CD8-positive, alpha-beta memory T cell (primary cell): ENCODE measurements at places on chromosomes 3 and 15. TPM values are rescaled to one million over a fixed set of nuclear protein-coding genes. Genes with fewer than 3 reads are reported as not detected.

GRCh38 chr3:172129498-172129849, 90.1 kb downstream of the FNDC3B start:
- peaks cover 26% of the 10 kb centered on the region for H3K4me1 ChIP-seq
- H3K27ac ChIP-seq = no peak overlapping the region
- no peak for DNase-seq
- H3K4me3 ChIP-seq = no peak overlapping the region
- no peaks in the 10 kb centered on the region for H3K36me3 ChIP-seq
- H3K27me3 ChIP-seq = no peaks in the 10 kb centered on the region

DNA sequence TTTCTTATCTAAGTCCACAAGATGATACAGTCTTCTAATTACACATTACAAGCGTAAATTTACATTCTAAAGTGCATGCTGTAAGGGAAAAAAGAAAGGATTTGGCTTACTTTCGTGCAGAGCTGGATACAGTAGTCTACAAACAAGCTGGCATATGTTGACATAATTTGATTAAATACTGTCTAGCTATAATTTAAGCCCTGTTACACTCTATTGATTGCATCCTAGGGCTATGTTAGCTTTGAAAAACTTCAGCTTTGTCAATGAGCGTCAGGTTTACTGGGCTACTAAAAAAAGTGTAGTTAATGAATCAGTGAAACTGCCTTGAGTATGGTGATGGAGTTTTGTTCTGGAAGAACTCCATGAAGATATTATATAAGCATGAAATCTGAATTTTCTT, 24.5 kb upstream of the PLCL2 start:
- no peaks in the 10 kb centered on the region for H3K4me1 ChIP-seq
- DNase-seq = no peak
- H3K27ac ChIP-seq = no peak overlapping the region
- no peak overlapping the region for H3K4me3 ChIP-seq
- no peaks in the 10 kb centered on the region for H3K36me3 ChIP-seq

GRCh38 chr15:74212494-74212893, 9.9 kb upstream of the STRA6 start:
- H3K36me3 ChIP-seq = no peaks in the 10 kb centered on the region
- H3K27me3 ChIP-seq = no peaks in the 10 kb centered on the region
- no peak for DNase-seq
- H3K4me3 ChIP-seq = no peak overlapping the region
- no peaks in the 10 kb centered on the region for H3K4me1 ChIP-seq

GRCh38 chr15:41559239-41559782, 299 bp downstream of the TYRO3 start:
- peaks cover 8% of the 10 kb centered on the region for H3K27me3 ChIP-seq
- peak overlapping the region; percentile 28 for H3K4me3 ChIP-seq
- H3K36me3 ChIP-seq = no peaks in the 10 kb centered on the region
- H3K27ac ChIP-seq = peak overlapping the region; percentile 9

GRCh38 chr15:65409036-65409631, 13.6 kb downstream of the IGDCC4 start:
- peaks cover 4% of the 10 kb centered on the region for H3K27me3 ChIP-seq
- no peaks in the 10 kb centered on the region for H3K4me1 ChIP-seq
- H3K36me3 ChIP-seq = no peaks in the 10 kb centered on the region
- H3K27ac ChIP-seq = no peak overlapping the region

DNA sequence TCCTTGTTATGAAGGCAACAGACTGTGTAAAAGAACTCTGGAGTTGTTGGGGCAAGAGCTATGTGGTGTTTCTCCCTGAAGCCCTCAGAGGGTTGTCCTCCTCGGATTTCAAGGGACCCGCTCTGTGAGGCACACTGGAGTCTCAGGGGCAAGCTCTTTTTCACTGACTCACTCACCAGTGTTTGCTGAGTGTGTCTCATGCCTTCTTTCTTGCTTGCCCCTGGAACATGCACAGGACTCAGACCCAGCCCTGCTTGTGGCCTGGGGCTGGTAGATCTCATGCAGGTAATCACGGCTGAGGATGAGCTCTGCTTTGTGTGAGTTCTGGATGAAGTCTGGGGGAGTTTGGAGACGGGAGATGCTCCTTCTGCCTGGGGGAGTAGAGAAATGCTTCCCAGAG, 93.7 kb downstream of the CACNA1D start:
- no peak overlapping the region for H3K27ac ChIP-seq
- no peaks in the 10 kb centered on the region for H3K36me3 ChIP-seq
- DNase-seq = no peak
- H3K4me1 ChIP-seq = no peaks in the 10 kb centered on the region

GRCh38 chr15:83144771-83145170, 37.3 kb downstream of the TM6SF1 start:
- no peak overlapping the region for H3K27ac ChIP-seq
- no peaks in the 10 kb centered on the region for H3K36me3 ChIP-seq
- H3K4me1 ChIP-seq = no peaks in the 10 kb centered on the region
- no peaks in the 10 kb centered on the region for H3K27me3 ChIP-seq
- DNase-seq = no peak

DNA sequence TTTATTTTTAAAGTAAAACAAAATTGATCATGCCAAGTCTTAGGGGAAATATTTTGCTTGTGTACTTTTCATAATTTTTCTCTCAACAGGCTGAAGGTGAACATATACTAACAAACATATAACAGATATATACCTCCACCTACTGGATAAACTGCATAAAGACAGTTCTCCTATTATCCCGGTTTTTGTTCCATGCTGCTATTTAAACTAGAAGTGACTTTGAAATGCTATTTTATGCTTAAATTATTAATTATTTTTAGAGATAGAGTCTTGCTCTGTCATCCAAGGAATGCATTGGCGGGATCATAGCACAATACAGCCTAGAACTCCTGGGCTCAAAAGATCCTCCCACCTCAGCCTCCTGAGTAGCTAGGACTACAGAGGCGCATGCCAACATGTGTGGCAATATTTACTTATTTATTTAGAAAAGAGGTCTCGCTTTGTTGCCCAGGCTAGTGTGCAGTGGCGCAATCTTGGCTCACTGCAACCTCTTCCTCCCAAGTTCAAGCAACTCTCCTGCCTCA, 49.8 kb downstream of the ST3GAL6 start:
- no peaks in the 10 kb centered on the region for H3K27me3 ChIP-seq
- no peaks in the 10 kb centered on the region for H3K36me3 ChIP-seq
- H3K4me1 ChIP-seq = no peaks in the 10 kb centered on the region
- DNase-seq = no peak
- no peak overlapping the region for H3K4me3 ChIP-seq

RPL15 gene
- 4,233 TPM for polyA plus RNA-seq

SI gene
- not detected for polyA plus RNA-seq

WDR49 gene
- not detected for polyA plus RNA-seq

KCNAB1 gene
- polyA plus RNA-seq = 0.32 TPM

RGMA gene
- not detected for polyA plus RNA-seq
